ENCODE measurements at places on chromosomes 12 and 14. TPM values are rescaled to one million over a fixed set of nuclear protein-coding genes. Genes with fewer than 3 reads are reported as not detected.
A peak's percentile ranks its signal among the peaks of the same experiment; 100 is the strongest.

Gene TPPP2
- not detected for total RNA-seq

Gene HDAC7
- total RNA-seq: 105 TPM

Gene ALG10
- total RNA-seq: 14.0 TPM

GRCh38 chr12:27971121-27971489 is 1.4 kb downstream of the PTHLH start:
- peaks cover 22% of the 10 kb centered on the region for H3K4me1 ChIP-seq
- H3K36me3 ChIP-seq: no peaks in the 10 kb centered on the region
- DNase-seq: no peak
- peak overlapping the region; percentile 51 for H3K27ac ChIP-seq
- peak overlapping the region; percentile 70 for H3K4me3 ChIP-seq
- peaks cover 64% of the 10 kb centered on the region for H3K27me3 ChIP-seq

DNA sequence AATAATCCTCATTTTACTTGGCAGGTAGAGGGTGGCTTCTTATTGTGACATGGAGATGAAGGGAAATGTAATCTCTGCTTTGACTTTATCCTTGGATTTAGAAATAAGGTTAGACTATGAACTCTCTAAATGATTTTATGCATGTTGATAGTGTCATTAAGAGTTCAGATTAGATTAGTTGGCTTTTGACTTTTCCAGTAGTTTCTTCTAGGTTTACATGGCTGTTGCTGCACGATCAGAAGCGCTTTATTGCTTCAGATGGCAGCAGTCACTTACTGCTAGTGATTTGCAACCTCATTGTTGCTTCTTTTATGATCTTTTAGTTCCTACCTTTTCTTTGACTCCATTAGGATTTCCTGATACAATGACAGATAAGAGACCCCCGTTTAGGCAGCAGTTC is 32.3 kb downstream of the SLC15A5 start:
- H3K27ac ChIP-seq: no peak overlapping the region
- no peak overlapping the region for H3K4me3 ChIP-seq
- H3K27me3 ChIP-seq: no peaks in the 10 kb centered on the region
- H3K36me3 ChIP-seq: no peaks in the 10 kb centered on the region

Gene MORN3
- total RNA-seq: 0.17 TPM

DNA sequence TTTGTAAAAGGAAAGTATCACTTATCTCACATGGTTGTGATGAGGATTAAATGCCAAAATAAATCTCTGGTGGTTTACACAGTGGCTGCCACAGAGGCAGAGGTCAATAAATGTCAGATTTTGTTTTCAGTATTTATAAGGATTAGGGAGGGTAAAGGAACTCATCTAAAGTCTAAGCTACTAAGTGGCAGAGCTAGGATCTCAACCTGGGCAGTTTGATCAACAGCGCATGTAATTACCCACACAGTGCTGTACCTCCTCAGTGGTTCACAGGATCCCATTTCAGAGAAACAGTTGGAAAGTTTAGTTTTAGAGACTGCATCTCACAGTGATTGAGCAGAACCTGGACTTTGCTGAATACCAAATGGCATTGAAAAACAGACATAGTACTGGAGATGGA is 44.9 kb upstream of the RIC8B start:
- H3K27me3 ChIP-seq: no peaks in the 10 kb centered on the region
- no peaks in the 10 kb centered on the region for H3K36me3 ChIP-seq
- H3K27ac ChIP-seq: no peak overlapping the region
- no peak overlapping the region for H3K4me3 ChIP-seq
- no peaks in the 10 kb centered on the region for H3K4me1 ChIP-seq
- DNase-seq: no peak

Measured in spleen (tissue), 13 donors.